Ecto neural progenitor cell (in vitro differentiated cells): ENCODE measurements at places on chromosomes 2 and 18.

DNA sequence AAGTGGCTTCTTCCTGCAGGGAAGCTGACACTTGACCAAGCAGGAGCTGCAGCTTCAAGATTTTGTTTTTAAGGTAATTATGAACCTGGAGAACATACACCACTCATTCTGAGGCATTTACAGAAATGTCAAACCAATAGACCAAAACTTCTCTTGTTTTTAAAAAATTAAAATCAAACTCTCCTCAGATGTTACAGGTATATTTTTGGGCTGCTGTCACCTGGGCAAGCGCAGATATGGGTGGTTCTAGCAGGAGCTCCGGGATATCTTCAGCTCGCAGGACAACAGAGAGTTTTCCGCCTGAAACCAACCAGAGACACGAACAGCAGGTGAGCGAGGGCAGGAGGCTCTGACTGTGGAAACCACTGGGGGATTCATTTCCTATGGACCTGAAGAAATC lies 4.1 kb downstream of the LCT start:
- DNase-seq, result no peak

GRCh38 chr2:41954304-41955291 lies 93.2 kb upstream of the PKDCC start:
- no peak for DNase-seq

- no peak for DNase-seq
These were observed 3.8 kb upstream of the ATP8B1 start for GRCh38 chr18:57806978-57807285.

DNA sequence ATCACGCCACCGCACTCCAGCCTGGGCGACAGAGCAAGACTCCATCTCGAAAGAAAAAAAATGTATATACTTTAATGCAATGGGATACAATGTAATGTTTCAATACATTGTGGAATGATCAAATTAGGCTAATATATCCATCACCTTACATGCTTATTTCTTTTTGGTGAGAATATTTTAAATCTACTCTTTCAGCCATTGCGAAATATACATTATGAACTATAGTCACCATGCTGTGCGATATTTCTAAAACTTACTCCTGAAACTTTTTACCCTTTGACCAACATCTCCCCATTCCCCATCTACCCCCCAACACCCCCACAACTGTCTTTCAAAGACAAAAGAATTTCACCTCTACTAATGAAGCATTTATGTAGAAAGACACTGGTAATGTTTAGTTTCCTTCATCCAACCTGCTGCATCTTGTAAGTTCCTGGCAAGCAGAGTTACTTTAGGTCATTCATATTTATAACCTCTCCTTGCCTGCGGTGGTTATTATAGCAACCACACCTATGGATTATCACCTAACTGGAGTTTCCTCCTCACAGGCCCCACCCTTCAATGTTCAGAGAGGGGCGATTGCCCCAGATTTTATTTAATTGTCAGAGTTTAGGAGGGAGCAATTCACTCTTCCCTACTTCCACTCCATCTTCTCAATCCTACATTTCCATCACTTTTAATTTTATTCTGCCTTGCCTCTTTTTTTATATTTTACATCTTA lies 1.2 kb upstream of the ME2 start:
- no peak for DNase-seq

DNA sequence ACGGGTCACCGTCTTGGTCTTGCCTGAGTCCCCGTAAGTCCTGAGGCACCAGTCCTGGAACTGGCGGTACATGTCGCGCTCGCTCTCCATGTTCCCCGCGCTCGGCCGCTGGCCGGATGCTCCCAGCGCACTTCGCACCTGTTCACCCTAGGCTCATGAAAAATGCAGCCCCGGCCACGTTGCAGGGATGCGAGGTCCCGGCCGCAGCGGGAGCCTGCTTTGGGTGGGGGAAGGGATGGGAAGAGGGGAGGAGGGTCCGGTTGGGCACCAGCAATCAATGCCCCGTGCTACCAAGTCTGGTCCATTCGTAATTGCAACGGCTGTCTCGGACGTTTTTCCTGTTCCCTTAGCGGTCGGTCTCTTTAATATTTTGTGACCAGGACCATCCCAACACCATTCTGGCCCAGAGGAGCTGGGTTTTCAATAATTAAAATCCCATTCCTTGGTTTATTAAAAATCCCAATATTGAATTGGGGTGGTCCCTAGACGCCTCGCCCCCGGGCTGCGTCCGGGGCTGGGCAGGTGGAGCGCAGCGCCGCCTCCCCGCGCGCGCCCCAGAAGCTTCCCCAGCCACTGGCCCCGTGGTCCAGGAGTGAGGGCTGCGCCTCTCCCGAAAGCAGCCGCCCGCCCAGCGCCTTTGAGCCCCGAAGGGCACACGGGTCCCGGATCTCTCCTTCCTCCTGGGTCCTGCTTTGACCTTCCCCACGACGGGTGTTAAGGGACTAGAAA lies 1.4 kb downstream of the NOL4 start:
- DNase-seq, result peak; percentile 53

DNA sequence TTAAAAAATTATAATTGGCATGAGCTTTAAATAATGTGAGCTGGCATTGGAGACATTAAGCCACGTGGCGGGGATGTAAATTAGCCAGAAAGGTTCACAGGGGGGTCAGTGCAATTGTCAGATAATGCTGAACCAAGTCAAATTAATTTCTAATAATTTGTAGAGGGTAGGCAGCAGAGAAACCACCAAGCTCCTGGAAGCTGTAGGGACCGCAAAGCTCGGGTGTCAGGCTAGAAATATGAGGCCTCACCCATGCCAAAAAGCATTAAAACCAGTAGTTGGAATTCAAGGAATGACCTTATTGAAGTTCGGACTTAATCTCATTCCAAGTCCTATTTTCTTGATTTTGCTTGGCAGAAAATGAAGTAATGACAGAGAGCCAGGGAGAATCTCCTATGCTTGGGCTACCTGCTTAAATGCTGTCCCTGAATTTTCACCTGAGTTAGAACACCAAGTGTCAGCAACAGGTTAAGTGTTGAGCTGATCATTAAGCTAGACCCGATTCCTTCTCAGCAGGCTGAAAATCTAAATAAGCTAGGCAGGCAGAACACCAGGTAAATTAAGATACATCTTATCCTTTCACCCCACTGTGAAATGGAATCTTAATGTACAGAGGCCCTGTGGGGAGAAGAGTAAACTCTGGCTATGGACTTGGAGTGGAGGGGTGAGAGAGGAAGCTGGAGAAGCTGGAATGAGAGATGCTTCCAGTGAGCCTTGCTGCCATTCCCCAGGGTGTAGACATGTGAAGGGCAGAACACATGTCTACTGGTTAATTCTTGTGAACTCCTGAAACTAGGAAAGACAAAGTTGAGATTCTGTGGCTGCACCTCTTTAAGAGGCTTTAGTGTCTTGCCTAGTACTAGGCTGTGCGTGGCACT lies 520.0 kb downstream of the SLC4A3 start:
- DNase-seq, result no peak

GRCh38 chr2:130728007-130728454 lies 839 bp upstream of the GPR148 start:
- DNase-seq, result peak; percentile 52

- DNase-seq, result no peak
These were observed 14.6 kb downstream of the TLK1 start for GRCh38 chr2:171146071-171146470.

DNA sequence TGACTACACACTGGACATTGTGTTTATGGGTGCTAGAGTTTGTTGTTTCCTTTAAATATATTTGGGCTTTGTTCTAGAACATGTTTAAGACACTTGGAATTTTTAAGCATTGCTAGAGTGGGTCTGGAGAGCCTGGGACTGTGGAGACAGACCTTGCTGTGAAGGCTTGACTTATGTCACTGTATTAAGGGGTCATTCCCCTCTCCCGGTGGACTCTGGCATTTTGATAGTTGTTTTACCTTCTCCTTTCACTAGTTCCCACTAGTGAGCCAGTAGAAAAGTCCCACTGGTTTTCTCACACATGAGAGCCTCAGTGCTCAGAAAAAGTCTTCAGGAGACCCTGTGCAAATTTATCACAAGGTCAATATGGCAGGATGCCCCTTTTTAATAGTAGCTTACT lies 18.6 kb downstream of the ADNP2 start:
- no peak for DNase-seq

DNA sequence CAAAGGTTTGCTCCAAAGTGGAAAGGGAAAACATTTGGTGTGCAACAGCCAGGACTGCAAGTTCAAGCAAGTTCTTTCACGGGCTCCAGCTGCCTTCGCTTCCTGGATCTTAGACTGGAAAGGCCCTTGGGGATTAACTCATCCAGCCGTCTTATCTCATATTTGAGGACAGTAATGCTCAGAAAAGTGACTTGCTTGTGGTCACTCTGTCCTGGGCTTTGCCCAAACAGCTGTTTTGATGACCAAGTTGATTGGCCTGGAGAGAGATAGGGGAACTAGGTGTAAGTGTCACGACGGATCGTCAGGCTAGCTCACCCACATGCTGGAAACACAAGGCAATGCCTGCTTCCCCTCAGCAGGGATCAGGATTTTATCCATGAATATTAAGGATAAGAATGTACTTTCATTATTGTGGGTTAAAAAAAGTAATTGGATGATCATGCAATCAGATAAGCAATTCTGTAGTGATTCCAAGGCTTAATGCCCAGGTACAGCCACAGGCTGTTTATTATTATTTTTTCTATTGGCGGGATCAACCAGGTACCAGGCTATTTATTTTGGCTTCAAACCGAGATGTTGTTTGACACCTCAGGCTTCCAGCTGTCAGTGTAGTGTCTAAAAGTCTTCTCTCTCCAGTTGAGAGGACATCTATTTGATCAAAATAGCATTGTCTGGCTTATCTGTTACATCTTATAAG lies 162.5 kb upstream of the EPAS1 start:
- no peak for DNase-seq

- DNase-seq, result no peak
These were observed 44.8 kb downstream of the ASAP2 start for GRCh38 chr2:9251154-9252001.
